ENCODE measurements at places on chromosomes 1 and 21.
A peak's percentile ranks its signal among the peaks of the same experiment; 100 is the strongest.

- no peak for DNase-seq
Observed at GRCh38 chr1:87180682-87181081, 148.0 kb upstream of the LMO4 start.

DNA sequence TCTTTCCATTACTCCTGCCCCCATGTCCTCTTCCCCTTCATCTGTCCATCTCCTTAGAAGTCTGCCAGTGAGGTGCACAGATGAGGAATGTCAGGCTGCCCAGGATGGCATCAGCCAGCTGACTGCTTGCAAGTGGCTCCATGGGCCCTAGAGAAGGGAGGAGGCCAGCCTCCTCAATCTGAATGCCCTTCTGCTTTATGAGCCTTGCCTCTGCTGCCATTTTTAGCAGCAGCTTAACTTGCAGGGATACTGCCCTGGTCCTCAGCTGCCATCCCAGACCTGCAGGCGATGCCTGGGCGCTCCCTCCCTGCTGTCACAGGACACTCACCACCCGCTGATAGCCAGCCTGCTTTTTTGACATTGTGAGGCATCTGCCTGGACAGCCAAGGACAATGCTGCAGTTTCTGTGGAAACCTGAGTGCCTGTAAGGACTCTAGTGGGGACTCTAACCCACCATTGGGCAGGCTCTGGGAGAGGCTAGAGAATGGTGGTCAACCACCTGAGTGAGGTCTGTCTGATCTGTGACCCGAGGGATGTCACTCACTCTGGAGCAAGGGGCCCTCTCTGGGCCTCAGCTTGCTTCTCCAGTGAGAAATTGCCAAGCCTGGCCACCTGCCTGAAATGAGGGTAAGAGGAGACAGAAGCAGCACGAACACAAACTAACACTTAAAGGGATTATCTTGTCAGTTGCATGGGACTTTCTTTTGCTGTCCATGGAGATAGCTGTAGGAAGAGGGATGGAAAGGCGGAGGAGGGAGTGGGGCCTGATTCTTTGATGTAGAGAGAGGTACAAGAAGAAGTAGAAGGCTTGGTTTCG lies 185.0 kb downstream of the MIS18A start:
- DNase-seq: no peak

DNA sequence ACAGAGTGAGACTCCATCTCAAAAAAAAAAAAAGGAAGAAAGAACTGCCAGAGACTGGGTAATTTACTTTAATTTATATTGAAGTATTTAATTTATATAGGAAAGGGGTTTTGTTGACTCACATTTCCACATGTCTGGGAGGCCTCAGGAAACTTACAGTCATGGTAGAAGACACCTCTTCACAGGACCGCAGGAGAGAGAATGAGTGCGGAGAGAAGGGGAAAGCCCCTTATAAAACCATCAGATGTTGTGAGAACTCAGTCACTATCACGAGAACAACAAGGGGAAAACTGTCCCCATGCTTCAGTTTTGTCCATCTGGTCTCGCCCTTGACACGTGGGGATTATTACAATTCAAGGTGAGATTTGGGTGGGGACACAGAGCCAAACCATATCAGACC lies 25.8 kb upstream of the PPP1R8 start:
- DNase-seq: no peak

- no peak for DNase-seq
Observed at GRCh38 chr21:45709173-45709572, 65.6 kb downstream of the PCBP3 start.

DNA sequence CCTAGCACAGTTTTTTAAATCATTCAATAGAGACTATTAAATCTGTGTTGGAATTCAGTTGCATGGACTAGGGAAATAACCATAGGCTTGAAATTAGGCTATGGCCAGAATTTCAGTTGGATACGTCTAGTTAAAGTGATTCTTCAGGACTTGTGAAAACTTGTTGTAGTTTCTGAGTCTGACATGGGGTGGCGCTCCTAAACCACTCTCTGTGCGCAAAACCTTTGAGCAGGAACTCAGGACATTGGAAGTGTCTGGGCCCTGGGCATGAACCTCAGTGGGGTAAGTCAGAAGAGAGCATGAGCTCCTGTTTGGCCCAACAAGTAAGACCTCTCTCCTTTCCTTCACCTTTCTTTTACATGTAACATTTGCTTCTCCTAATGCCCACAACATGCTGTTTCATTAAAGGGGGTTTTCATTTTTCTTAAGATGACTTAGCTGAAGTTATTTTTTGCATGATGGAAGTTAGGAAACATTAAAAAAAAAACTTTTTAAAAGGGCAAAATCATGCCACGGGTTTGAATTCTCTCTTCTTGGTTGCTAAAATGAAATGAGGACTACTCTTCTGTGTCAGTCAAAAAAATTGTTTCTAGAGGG lies 17.1 kb upstream of the CCDC190 start:
- DNase-seq: peak; percentile 64

DNA sequence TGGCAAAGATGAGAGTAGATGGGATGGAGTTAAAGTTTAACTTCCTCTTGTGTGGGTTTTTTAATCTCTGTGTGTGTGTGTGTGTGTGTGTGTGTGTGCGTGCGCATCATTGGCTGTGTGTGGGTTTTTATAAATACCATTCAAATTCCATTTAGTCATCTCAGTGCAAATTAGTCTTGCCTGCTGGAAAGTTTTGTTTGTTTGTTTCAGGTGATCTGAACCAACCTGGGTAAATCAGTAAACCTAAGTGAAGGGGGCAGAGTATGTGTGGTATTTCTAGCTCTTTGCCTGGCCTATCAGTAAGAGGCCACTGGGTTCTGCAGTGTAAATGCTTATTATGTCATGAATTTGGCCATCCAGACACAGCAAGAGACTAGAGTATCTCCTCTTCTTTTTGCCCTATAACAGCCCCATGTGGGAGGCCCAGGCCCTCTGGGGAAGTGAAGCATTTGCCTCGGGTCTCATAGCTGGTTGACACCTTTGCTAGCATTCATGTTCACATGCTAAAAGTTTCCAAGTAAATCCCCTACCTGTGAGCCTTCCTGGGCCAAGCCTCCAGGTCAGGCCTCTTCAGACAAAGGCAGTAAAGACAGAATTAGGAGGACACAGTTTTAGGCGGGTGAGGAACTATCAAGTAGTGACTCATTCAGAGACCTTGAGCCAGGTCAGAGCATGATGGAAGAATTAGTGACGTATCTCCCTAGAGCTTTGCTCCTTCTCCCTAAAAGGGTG lies 14.7 kb downstream of the INTS3 start:
- DNase-seq: no peak

Data from NCI-H2081 treated with DMSO at 0.1 percent for 48 hours (cell line).